ENCODE measurements at places on chromosomes 6 and 20. TPM values are rescaled to one million over a fixed set of nuclear protein-coding genes. Genes with fewer than 3 reads are reported as not detected.

Gene MUCL3
- total RNA-seq, result not detected

Gene NKAPL
- total RNA-seq, result 0.17 TPM

Gene LTB
- total RNA-seq, result 2,468 TPM

Gene MAP7
- 1.4 TPM for total RNA-seq

Gene WTAP
- 126 TPM for total RNA-seq

Gene TTPAL
- total RNA-seq, result 23.8 TPM

Gene GNMT
- total RNA-seq, result 0.71 TPM

Gene C20orf141
- total RNA-seq, result not detected
